ENCODE measurements at places on chromosomes 6 and 20. TPM values are rescaled to one million over a fixed set of nuclear protein-coding genes. Genes with fewer than 3 reads are reported as not detected.

The RAMACL gene
- total RNA-seq, result 2.2 TPM

The COL9A3 gene
- 2.7 TPM for total RNA-seq

The XKR7 gene
- not detected for total RNA-seq

The KCNQ5 gene
- total RNA-seq, result 0.10 TPM

The RGS17 gene
- total RNA-seq, result 0.78 TPM

The SLC17A2 gene
- total RNA-seq, result not detected

The TDRD6 gene
- 0.07 TPM for total RNA-seq

All from Calu3 (cell line).